Natural killer cell treated with Interleukin-12 subunit alpha and Interleukin-12 subunit beta and Interleukin-15 and Interleukin-18, amount 100 ng/mL, for 72 hours (primary cell): ENCODE measurements at places on chromosomes 4 and X.

- DNase-seq, result no peak
Observed at GRCh38 chrX:133921764-133922389, 63.5 kb downstream of the GPC3 start.

DNA sequence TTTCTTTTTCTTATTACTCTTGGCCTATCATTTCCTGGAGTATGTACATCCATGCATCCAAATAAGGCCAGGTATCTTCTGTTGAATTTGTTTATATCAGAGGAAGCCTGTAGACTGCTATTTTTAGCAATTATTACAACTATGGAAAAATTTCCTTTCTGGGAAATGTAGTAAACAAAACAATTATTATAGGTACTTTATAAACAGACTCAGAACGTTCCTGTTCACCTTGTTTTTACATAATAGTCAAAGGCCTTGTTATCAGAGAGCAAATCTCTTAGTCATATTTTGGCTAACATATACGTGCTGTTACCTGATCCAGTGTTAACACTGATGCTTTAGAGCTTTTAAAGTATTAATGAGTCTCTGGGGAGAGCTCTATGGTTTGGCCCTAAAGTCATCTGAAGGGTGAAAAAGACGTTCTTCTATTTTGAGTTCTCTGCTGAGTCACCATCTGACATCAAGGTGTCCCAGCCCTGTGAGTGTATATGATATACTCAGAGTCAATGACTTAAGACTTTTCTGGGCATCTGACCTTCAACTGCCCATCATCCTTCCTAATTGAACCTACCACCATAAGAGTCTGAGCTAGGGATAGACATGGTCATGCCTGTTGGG, 7.3 kb downstream of the SPARCL1 start:
- DNase-seq, result no peak

GRCh38 chrX:8125566-8125965, 45.5 kb downstream of the VCX2 start:
- DNase-seq, result no peak

DNA sequence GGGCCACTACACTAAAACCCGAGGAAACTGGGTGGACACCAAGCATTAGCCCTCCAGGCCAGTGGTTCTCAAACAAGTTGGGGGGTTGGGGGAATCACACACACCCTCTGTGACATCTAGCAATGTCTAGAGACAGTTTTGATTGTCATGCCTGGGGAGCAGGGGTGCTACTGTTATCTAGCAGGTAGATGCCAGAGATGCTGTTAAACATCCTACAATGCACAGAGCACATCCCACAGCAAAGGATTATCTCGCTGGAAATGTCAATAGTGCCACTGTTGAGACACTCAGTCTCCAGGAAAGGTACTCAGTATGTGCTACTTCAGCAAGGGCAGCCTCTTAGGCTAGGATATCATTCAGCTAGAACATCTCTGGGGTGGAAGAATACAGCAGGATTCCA, 1.3 kb downstream of the SMC1A start:
- DNase-seq, result no peak

- DNase-seq, result no peak
Observed at GRCh38 chr4:153728660-153729059, 31.2 kb downstream of the RNF175 start.

- DNase-seq, result no peak
Observed at GRCh38 chr4:167642250-167642649, 408.0 kb upstream of the SPOCK3 start.

- DNase-seq, result no peak
Observed at GRCh38 chr4:69546134-69546765, 50.5 kb upstream of the UGT2B4 start.

DNA sequence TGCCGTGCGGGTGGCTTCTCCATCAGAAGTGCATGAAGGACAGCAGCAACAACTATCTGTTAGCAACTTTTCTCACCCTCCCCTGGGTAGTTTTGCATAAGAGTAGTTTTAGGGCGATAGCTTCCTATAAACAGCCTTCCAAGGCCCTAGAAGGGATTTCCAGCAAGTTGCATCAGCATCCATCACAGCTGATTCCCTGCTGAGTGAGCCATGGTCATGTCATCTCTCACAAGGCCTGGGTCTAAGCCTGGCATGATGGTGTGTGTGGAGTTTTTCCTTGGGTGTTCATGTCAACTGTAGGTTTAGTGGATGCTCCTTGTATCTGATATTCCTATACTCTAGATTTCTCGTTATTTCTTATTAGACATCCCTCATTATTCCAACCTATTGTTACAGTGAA, 2324.7 kb upstream of the AGA start:
- DNase-seq, result no peak

DNA sequence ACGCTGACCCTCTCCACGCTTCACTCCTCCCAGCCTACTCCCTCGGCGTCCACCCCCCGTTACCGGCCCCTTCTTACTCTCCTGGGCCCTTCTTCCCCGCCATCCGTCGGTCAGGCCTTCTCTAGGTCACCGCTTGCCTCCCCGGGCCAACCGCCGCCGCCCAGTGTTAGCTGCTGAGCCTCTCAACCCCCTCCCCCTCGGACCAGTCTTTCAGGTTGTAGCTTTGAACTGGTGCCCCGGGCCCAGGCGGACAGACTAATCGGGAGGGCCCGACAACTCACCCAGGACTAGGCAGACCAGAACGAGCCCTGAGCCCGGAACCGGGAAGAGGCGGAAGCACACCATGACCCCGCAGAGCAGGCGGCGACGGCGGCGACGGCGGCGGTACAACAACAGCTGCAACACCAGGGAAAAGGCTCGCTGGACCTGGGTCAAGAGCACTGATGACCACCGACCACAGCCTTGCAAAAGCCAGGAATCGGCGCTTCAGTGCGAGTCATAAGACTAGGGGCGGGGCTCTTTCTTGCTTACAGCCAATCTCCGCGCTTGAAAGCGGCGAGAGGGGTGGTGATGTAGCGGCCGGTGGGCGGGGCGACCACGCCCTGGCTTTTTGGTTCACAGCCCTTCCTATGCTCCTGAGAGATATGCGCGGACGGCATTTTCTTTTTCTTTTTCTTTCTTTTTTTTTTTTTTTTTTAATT, at the start of gene LAMP2:
Gene LAMP2, minus strand, starts transcription at position 472 of the 701 bp plus-strand sequence. Its CDS starts 127 bp downstream, at position 345.
- DNase-seq, result peak; percentile 86

GRCh38 chrX:109840585-109840984, 107.5 kb upstream of the ACSL4 start:
- no peak for DNase-seq
